ENCODE measurements at places on chromosomes 5 and 9.

DNA sequence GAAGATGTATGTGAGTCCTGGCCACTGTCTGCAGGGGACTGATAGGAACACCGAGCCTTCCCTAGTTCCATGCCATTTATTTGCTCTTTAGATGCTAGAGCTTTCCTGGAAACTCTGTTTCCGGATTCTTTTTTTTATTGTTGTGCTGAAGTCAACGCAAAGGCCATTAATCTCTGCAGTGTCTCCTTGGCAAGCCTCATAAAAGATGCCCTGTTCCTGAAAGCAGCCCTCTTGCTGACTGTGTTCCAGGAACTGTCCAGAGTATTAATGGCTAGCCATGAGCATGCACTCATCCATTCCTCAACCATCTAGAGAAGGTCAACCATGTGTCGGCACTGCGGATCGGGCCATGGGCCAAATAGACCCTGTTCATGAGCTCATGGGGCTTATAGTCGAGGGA lies 42.9 kb upstream of the SMAD5 start:
- DNase-seq: no peak

DNA sequence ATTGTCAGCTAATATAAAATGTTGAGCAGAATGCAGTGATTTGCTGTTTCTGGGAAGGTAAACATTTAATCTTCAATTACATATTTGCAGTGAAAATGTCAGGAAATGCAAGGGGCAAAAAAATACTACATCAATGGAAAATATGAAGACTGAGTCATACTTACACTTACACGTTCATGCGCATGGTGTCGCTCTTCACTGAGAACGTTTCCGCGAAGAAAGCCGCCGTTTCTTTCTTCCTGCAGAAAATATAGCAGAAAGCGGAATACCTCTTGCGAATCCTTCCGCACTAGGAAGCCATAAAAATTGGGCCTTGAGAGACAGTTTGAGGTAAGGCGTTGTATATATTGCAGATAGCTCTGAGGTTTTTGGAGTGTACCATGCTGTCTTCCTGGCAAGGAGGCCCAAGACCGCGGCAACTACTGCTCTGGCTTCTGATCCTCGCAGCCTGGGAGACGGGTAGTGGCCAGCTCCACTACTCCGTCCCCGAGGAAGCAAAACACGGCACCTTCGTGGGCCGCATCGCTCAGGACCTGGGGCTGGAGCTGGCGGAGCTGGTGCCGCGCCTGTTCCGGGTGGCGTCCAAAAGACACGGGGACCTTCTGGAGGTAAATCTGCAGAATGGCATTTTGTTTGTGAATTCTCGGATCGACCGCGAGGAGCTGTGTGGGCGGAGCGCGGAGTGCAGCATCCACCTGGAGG lies at the start of gene PCDHA13:
TSS of gene PCDHA13 (plus strand) at position 236 of the 702 bp plus-strand sequence. CDS start at position 381, 145 bp downstream.
- DNase-seq: no peak

DNA sequence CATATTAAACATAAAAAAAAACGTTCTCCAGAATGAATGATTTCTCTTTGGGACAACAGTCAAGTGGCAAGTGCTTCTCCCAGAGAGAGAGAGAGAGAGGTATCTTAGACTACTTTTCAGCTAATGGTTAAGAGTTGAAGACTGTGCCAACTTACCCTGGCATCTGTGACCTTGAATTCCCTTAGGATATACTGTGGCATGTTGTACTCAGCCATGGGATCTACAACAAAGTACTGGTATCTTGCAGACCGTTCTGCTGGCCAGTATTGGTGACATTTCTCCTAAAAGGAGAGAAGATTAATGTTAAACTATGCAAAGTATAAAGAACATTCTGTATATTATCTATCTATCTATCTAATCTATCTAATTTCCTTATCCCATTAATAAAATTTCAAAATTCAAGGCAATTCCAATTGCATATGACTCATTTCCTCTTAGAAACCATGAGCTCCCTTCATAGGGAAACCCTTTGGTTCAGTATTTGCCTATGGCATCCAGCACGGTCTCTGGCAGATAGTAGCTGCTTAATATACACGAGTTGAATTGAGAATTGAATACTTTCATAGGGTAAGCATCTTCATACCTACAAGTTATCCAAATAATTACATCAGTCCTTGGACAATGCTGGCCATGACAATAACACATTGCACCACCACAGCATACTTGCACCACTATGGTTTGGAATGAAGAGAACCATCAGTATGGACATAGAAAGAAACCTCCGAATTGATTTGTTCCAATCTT lies 539.4 kb upstream of the DMAC1 start:
- peak; percentile 31 for DNase-seq

DNA sequence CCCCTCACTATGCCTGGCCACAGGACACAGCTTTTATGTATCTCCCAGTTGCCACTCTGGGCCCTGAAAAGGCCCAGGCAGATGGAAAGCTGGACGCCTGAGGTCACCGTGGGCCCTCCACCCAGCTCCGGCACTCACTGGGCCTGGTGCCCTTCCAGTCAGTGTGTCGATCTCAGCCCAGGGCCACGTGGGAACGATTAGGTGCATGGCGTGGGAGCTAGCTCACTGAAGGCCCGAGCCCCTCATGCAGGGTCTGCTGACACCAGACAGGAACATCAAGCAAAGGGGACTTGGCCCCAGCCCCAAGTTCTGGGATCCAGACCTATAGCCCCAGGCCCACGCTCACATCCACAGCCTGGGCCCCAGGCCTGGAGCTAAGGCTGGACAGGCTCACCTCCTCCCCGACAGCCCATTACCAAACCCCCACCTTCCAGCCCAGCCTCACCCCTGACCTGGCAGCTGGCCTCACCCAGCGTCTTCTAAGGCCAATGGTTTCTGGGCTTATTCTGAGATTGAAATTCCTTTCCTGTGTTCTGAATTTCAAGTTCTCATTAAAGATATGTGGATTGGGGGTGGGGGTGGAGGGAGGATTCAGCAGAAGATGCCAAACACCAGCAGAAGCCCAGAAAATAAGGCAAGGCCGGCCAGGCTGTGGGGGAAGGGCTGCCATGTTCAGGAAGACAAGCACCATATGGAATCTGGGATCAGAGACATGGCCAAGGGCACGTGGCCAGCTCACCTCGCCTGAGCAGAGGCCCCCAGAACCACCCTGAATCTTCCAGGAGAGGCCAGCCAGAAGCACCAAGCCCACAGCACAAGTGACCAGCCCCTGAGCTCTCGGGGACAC lies 74.5 kb downstream of the ADAMTS2 start:
- DNase-seq: peak; percentile 76

- no peak for DNase-seq
These were observed 391.0 kb downstream of the TMEM232 start for GRCh38 chr5:110335361-110336066.

GRCh38 chr9:136090768-136091581 lies 4.1 kb downstream of the NACC2 start:
- DNase-seq: no peak

GRCh38 chr5:179241175-179241574 lies 104.1 kb downstream of the ADAMTS2 start:
- DNase-seq: no peak

GRCh38 chr9:75365196-75365595 lies 276.9 kb downstream of the OSTF1 start:
- no peak for DNase-seq

GRCh38 chr9:112194969-112195431 lies 19.9 kb upstream of the SUSD1 start:
- DNase-seq: no peak
